ENCODE measurements at places on chromosomes 5 and 9.

DNA sequence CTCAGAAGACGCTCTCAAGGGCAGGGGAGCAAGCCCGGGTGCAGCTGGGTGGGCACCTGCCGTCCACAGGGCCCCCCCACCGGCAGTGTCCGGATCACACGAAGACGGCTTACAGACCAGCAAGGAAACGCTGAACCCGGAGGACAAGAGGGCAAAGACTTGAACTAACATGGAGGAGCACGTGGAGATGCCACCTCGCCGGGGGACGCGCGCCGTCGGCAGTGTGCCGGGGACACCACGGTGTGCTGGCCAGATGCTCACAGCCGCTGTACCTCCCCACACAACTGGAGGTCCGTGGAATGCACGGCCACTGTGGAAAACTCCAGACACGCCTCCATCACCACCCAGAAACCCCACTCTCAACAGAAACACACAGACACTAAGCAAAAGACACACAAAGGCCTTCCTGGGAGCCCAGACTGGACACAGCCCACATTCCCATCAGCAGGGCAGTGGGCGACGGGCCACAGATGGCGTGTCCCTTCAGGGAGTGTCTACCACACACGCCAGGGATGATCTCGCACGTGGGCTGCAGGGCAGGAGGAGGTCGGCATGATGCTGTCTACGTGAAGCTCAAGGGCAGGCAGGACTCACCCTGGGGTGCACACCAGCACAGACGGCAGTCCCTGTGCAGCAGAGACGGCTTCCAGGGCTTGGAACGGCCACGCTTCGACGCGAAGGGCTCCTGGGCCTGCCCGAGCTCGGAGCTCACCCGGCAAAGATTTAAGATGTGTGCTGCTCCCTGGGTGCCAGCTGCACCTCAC, 8.6 kb upstream of the SLC12A7 start:
- no peak for DNase-seq

DNA sequence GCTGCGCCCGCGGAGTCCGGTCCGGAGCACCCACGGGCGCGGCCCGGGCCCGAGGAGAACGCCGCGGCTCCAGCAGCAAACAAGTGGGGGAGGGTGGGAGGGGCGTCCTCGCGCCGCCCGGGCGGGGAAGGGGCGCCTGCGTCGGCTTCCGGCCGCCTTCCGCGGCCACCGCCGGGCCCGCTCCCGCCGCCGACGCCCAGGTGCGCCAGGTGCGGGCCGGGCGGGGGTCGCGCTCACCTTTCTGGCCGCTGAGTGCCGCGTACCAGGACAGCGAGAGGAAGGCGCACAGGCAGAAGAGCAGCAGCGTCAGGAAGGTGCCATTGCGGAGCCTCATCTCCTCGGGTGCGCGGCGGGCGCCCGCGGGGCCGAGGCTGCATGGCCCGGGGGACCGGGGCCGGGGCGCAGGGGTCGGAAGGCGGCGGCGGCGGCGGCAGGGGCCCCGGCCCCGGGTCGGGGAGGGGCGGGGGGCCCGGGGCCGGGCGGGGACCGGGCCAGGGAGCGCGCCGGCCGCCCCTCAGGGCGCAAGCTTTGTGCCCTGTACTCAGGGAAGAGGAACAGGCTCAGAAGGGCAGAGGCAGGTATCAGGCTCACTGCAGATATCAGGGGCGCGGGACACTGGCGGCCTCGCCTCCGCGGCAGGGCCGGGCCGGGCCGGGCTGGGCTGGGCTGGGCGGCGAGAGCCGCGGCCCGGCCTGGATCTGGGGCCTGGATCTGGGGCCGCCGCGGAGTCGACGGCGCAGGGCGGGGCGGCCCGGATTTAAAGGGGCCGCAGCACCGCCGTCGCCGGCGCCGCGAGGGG, at the start of gene MGAT4B:
TSS of gene MGAT4B (minus strand) at position 617 of the 799 bp plus-strand sequence. CDS start at position 334, 283 bp downstream.
- no peak for DNase-seq

- DNase-seq, result no peak
Observed at GRCh38 chr9:70449461-70449860, 35.0 kb upstream of the KLF9 start.

DNA sequence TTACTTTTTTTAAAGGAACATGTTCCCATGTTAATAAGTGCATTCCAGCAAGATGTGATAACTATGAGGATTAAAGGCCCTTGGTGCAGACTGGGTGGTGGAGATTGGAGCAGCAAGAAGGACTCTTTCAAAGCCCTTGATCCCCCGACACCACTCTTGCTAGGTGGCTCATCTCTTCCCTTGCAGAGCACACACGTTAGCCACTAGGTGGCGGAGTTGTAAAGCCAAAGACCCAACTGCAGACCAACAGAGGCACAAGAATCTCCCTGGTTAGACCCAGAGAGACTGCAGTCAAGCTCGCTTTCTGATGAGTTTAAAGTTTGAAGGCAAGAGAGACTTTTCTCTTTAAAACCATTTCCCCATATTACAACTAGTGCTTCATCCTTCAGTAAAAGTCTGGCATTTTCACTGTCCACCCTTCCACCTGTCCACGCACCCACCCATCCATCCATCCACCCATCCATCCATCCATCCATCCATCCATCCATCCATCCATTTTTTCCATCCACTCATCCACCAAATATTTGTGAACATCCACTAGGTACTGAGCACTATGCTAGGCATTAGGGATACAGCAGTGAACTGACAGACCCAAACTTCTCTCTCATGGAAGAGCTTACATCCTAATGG, 226.9 kb downstream of the MSX2 start:
- no peak for DNase-seq

DNA sequence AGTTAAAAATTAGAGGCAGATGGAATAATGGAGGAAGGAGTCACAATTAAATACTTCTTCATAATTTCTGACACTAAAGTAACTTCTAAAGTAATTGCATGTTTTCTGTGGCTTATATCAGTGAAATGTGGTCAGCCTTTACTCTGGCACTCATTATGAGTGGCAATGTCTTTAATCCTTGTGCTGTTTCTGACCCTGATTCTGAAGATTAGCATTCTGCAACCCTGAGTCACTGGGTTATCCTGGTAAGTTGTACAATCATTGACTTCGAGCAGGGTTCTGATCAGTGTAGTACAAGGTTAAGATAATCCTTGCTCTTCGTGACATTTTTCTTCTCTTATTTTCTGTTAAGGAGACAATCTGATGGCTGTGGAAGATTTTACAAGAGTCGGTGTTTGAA, 379.4 kb upstream of the RORB start:
- DNase-seq, result no peak

- DNase-seq, result no peak
Observed at GRCh38 chr5:53311681-53312080, 168.7 kb upstream of the FST start.

DNA sequence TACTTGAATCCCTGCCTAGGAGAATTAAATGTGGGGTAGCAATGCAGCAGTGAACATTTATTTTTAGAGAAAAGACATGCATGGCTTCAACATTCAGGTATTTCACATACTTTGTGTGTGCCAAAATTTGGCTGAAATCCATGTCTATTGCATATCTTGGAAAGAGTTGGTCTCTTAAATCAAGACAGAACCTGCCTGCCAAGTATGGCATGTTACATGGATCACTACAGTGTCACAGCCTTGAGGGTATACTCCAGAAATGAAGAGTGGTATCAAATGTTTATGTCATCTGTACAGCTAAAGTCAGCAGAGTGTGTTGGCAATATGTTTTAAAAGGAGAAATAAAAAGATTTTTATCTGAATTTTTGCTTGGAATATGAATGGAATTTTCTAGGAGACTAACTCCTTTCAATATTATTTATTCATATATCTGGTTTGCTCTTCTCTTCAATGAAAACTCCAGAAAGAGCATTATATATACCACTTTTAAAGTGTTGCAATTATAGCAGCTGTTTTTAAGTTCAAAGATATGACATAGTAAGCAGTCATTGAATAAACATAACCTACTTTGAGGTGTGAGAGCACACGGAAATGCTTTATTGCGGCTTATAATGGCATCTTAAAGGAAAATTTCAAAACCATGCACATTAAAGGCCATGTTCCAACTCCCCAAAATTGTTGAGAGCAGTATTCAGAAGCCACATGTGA, 95.4 kb upstream of the MINAR2 start:
- DNase-seq, result no peak

DNA sequence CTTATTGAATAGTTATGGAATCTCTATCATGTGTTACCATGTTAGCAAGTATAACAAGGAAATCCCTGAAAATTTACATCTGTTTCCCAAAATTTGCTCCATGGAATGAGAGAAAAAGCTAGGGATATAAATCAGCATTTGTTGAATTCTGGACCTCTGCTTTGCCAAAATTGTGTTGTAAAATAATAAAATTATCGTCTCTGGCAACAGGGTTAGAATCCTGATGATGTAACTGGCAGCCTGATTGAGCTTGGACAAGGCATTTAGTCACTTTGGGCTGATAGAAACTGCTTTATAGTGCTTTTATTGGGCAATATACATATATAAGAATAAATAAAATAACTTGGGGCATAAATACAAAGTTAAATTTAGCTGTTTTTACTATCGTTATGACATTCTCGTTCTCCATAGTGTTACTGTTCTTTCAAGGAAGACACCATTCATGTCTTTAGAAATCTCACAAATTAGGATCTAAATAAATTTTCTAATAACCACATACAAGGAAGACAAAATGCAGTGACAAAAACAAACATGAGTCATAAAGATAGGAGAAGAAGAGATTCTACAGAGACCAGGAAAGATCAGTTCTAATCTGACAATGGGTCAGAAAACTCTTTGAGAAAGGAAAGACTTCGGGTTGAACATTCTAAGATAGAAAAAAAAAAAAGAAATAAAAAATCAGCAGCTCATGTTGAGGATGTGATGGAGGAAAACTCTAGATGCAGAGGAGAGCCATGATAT, 145.0 kb upstream of the CDH10 start:
- no peak for DNase-seq

- no peak for DNase-seq
Observed at GRCh38 chr5:167998148-167998767, 293.2 kb upstream of the WWC1 start.

DNA sequence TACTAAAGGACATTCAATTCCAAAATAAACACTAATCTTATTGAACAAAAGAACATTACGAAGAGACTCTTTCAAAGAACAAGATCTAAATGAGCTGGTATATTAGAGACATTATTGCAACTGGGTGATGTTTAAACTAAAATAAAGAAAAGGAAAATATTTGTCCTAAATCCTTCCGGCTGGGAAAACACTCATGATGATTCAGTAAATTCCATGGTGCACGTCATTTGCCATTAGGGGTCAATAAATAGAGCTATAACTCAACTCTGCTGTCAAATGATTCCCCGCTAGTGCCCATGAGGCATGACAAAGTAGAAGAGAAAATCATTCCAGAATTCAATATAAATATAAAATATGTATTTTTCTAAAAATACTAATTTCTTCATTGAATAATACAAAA, 565.5 kb upstream of the TUSC1 start:
- no peak for DNase-seq

DNA sequence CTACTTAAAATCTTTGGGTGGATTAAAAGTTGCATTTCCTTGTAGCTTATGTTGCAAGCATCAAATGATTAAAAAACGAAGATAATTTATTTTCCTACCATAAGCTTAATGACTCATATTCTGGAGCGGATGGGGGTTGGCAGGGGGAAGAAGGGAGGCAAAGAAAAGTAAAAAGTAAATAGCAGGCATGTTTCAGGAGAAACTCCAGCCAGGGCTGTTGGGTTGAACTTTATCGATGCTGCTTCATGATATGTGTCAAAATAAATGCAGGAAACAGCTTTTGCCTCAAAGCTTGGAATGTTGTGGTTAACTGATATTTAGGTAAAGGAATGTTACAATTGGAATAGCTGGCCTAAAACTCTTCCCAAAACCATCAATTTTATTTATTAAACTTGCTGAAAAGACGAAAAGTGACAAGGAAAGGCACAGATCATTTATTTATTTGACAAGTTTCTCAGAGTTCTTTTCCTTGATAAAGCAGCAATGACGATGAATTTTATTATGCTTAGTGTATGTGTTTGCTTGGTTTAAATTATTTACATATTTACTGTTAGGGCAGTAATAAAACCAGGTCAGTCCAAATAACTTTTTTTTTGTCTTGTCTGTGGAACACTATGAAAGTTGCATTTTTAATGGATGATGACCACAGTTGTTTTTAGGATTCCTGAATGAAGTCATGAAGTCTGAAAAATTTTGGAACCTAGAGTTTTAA, 177.9 kb downstream of the PCSK1 start:
- DNase-seq, result no peak

All from osteocyte (in vitro differentiated cells).